A673 (cell line): ENCODE measurements at places on chromosomes 2 and 18. TPM values are rescaled to one million over a fixed set of nuclear protein-coding genes. Genes with fewer than 3 reads are reported as not detected.

AMER3 gene
- total RNA-seq: not detected in 2 replicates

LDLRAD4 gene
- total RNA-seq: 3.6 and 5.5 TPM in 2 replicates

CRYGC gene
- total RNA-seq: not detected in 2 replicates

TMEM17 gene
- 1.5 and 1.9 TPM in 2 replicates for total RNA-seq

CCDC121 gene
- 3.3 and 4.4 TPM in 2 replicates for total RNA-seq

UGT1A7 gene
- total RNA-seq: not detected in 2 replicates

ALK gene
- 10.8 and 14.7 TPM in 2 replicates for total RNA-seq

CD207 gene
- 1.1 and 2.4 TPM in 2 replicates for total RNA-seq

GRCh38 chr2:229611360-229611759 lies 103.0 kb downstream of the DNER start:
- no peak for DNase-seq

DNA sequence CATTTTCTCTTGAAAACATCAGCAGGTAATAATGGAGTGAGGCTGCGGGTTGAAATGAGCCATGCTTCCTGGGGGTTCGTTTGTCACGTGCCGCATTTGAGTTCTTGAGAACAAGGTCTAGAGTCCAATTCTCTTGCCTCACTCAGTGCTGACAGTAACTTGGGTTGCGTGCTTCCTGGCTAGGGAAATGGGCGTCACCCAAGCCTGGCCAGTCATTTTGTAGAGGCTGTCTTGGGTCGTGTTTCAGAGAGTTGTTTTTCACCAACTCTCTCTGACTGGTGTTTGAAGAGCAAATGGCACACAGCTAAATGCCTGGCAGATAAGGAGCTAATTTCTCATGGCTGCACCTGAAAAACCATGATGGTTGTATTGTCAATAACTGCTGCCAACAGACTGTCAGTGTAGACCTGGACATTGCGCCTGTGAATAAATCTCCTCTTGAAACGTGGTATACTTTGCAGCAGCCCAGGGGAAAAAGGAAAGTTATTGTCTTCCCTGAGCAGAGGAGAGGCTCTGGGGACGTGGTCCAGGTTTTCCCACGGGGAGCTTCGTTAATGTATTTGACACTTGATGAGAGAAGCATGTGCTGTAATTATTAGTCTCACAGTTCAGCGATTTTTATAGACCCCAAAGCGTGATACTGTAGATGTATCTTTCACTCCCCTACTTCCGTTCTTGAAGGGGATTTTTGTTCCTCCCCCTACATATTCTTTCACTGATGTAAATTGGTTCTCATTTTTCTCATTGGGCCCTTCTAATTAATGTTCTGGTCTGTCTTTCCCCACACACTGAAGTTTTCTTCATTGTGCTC lies 196.0 kb downstream of the FHOD3 start:
- no peak for DNase-seq

GRCh38 chr18:8626414-8627106 lies 17.3 kb downstream of the RAB12 start:
- no peak for DNase-seq

DNA sequence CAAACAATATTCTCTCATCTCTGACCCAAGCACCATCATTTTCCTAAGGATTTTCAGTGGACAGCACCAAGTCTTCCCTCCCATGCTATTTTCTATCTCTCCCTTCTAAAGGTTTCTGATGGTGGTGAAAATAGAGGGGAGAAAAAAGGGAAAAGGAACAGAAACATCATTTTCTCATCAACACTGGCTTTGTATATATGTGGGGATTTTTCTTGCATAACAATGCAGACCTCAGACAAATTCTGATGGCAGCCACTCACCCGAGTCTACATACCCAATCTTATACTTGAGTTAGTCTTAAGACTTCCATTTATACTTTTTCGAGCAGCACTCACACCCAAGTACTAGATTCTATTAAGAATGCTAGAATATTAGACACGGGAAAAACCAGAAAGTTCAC lies 95.8 kb downstream of the TMEM163 start:
- DNase-seq: no peak

DNA sequence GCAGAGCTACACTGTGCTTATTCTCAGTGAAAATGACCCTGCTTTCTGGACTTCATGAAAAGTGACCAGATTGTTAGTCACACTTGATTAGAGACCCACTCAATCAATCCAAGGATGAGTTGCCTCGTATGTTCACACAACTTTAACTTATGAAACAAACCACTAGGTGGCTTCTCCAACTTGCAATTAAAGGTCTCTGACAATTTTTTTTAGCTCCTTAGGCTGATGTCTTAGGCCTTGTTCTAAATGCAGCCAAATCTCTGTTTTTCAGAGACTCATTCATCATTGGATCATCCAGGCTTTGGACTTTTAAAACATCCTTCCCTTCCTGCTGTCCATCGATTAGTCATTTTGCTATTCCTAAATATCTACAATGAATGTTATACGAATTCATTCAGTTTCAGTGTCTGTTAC lies 63.4 kb downstream of the MREG start:
- DNase-seq: peak; percentile 75

DNA sequence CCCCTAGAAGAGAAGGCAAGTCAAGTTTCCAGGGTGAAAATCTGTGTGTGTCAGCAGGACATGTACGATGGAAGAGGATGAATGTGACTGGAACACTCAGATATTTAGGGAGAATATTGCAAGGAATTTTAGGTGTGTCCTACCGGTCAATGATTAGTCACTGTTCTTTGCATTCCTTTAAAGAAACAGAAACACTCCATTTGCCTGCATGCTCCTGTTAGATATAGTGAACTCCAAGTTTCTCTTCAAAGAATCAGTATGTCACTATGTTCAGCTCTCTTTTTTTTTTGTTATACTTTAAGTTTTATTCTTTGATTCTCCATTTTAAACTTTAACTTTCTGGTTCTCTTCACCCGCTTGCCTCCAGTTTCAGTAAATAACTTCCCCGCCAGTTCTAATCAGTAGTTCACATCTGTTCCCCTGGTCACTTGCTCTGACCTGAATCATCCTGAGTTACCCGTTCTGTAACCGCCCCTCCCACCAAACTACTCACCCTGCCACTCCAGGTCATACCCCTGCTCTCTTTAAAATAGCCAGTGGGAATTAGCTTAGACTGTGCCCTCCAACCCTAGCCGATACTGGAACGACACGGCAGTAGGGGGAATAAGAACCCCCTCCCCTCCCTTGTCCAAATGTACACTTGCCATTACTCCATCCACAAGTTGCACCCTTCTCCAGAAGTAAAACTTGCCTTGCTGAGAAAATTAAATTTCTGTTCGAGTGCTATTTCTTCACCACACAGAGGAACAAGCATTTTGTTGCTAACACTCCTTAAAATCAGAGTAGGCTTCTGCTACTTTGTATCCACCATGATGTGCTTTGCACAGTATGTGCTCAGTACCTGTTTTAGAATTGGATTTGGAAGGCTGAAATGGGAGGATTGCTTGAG lies 268.4 kb downstream of the METTL4 start:
- DNase-seq: no peak

- no peak for DNase-seq
Observed at GRCh38 chr2:128608921-128609880, 290.5 kb upstream of the HS6ST1 start.

DNA sequence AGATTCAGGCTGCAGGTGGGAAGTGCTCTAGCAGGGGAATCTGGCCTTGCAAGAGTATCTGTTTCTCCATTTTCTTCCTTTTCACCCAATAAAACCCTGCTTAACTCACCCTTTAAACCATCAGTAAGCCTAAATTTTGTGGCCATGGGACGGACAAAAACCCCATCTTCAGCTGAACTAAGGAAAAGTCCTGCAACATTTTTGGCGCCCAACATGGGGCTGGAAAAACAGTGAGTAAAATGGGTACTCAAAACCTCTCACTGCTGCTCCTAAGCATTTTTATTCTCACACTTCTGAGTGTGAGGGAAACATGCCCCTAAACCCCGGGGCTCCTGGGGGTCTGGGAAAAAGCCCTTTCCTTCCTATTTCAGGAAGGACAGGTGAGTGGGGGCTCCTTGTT lies 414.3 kb downstream of the ZNF804A start:
- DNase-seq: peak; percentile 18

DNA sequence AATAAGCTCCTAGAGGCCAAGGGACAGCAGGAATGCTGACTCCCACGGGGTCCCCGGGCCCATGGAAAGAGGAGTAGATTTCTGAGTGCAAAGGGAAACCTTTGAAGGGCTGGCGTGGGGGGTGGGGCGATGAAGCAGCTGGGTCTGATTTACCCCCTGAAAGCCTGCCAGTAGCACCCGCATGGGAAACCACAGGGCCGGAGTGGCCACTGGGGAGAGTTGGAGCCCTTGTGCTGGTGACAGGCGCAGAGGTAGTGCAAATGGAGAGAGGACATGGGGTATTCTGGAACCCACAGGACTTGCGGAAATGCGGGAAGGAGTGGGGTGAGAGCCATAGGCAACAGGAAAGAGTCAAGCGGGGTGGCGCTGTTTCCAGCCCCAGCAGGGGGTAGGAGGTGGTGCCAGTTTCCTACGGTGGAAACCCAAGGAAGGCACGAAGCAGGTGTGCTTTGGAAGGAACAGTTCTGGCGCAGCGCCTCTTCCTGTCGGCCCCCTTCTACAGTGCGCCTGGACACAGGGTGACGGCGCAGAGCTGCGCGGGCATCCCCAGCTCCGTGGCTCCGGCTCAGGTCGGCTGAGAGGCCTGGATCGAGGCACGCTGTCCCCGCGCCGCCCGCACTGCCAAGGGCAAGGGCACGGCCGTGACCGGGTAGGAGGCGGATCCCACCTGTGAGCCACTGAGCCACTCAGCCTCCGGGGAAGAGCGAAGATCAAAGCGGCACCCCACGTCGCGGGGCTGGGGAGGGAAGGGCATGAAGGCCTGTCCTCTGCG lies 149.0 kb upstream of the GLI2 start:
- no peak for DNase-seq

GRCh38 chr2:151261977-151262291 lies 271 bp upstream of the RBM43 start:
- peak; percentile 26 for DNase-seq

GRCh38 chr2:121343191-121343590 lies 58.2 kb upstream of the TFCP2L1 start:
- no peak for DNase-seq

- no peak for DNase-seq
Observed at GRCh38 chr2:11512431-11512830, 21.4 kb upstream of the GREB1 start.

- peak; percentile 62 for DNase-seq
Observed at GRCh38 chr18:10318691-10318970, 135.8 kb upstream of the APCDD1 start.
